ENCODE measurements at places on chromosomes 4 and X. TPM values are rescaled to one million over a fixed set of nuclear protein-coding genes. Genes with fewer than 3 reads are reported as not detected.

SPON2 gene
- total RNA-seq, result 94.2 TPM

CDX4 gene
- not detected for total RNA-seq

VCX gene
- total RNA-seq, result not detected

GRCh38 chr4:1758306-1759121, 34.6 kb upstream of the FGFR3 start:
- H3K4me1 ChIP-seq, result peaks cover 12% of the 10 kb centered on the region
- H3K27me3 ChIP-seq, result no peaks in the 10 kb centered on the region
- no peaks in the 10 kb centered on the region for H3K36me3 ChIP-seq
- H3K27ac ChIP-seq, result no peak overlapping the region
- no peak overlapping the region for H3K4me3 ChIP-seq

GRCh38 chr4:3062471-3062870, 11.9 kb downstream of the HTT-AS start:
- H3K36me3 ChIP-seq, result no peaks in the 10 kb centered on the region
- peaks cover 40% of the 10 kb centered on the region for H3K4me1 ChIP-seq
- no peak overlapping the region for H3K4me3 ChIP-seq
- no peak overlapping the region for H3K27ac ChIP-seq

Data from left lung (tissue), 14 donors.